ENCODE measurements at places on chromosomes 7 and 10.
A peak's percentile ranks its signal among the peaks of the same experiment; 100 is the strongest.

DNA sequence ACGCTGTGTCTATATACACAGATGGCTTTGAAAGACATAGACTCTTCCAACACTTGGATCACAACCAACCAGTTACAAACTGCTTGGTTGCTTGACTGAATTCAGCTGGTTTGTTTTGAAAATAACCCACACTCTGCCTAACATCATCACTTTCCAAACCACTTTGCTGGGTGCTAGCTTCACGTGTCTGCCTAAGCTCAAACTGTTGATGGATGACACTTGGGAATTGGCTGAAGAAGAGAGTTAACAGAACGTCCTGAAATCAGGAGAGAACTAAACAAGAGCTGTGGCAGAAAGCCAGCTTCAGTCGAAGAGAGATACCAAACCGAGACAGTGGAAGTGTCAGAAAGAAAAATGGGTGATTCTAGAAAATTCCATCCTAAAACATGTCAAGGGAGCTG, 420.8 kb upstream of the AUTS2 start:
- peak; percentile 20 for DNase-seq

- no peak for DNase-seq
Measured at GRCh38 chr10:79153745-79154144, 85.0 kb downstream of the ZMIZ1 start.

- no peak for DNase-seq
Measured at GRCh38 chr10:75281974-75282373, 46.2 kb upstream of the COMTD1 start.

- DNase-seq, result peak; percentile 81
Measured at GRCh38 chr10:116688241-116688711, 54.1 kb downstream of the HSPA12A start.

DNA sequence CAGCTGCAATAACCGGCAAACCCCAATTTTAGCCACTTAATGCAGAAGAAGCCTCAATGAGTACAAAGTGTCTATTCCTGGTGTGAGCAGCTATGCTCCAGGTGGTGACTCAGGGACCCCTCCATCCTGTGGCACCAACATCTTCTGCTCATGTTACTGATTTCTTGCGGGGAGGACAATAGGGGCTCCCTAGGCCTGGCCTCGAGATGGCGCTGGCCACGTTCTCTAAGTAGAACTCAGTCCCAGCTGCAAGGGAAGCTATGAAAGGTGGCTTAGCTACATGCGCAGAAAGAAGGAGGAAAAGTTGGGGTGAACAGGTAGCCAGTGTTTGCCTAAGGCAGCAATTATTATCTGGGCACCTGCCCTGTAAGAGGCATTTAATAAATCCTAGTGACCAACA, 6.6 kb downstream of the GJD4 start:
- DNase-seq, result no peak
